ENCODE measurements at places on chromosomes 7 and 10. TPM values are rescaled to one million over a fixed set of nuclear protein-coding genes. Genes with fewer than 3 reads are reported as not detected.

GRCh38 chr7:13908667-13909397, 80.6 kb downstream of the ETV1 start:
- no peak for DNase-seq

DNA sequence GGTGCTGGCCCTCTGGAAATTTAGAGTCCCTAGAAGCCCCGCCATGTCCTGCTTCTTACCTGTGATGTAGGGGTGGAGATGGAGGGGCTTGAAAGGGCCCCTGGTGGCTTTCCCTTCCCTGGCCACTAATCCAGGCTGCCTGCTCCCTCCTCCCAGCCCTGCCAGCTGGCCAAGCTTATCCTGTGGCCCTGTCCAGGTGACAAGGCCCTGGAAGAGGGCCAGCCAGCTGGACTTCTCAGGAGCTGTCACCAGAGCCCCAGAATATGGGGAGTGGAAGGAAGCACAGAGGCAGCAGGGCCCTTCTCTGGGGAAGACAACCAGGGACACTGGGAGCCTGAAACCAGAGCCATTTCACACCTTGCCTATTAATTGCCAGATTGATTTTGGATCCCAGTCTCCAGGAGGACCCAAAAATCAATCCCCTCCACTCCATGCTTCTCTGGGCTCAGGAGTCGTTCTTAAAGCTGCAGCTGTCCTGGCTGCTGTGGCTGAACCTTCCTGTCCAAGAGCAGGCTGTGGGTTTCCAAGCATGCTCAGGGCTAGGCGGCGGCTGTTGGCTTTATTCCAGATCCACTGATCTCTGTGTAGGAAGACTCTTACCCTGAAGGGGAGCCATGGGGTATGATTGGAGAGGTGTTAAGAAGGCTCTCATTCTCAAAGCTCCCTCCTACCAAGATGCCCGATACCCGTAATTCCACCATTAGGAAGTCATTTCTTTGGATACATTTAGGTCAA, 52.6 kb upstream of the PCBD1 start:
- no peak for DNase-seq

DNA sequence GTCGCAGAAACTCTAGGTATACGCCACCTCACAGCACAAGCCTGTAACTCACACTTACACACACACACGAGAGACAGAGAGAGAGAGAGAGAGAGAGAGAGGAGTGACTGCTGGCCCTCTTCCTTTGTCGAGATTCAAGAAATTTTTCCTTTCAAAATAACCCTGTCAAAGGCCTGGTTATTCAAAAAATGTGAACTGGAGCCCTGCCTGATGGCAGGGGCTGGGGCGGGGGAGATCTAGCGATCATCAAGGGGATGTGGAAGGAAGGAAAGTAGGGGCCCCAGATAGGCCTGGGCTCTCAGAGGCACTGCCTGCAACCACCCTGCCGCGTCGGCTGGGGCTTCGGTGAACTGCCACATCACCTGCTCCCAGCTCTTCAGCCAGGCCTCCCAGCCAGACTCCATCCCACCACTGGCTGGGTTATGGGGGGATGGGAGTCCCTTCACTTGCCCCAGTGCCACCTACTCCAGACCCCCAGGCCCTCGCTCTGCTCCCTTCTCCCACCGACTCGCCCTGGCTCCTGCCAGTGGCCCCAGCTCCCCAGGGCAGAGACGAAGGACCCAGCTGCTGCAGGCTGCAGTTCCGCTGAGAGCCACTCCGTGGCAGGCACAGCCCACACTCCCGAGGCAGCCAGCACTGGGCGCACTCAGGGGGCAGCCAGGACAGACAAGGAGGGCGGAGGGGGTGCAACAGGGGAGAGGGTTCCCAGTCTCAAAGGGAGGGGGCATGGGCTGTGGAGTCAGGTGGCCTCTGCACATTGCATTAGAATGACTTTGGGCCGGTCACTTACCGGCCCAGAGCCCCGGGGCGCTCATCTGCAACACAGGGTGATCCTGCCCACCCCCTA, 15.3 kb downstream of the KCNH2 start:
- DNase-seq = no peak

DNA sequence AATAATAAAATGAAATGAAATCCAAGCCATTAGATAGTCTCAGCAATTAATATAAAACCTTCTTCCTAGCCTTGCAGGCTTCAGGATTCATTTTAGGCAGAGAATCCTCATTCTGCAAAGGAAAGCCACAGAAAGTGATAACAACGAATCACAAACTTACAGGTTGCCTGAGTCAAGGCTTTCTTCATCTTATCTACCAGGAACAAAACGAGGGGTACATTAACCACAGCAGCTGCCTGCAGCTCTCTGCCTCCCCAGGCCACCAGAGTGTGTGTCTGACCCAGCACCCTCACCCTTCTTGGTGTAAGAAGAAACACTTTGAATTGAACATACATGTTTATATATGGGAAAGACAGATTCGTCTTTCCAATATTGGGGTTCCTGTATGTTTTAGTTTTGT, 12.5 kb upstream of the TNS3 start:
- no peak for DNase-seq

DNA sequence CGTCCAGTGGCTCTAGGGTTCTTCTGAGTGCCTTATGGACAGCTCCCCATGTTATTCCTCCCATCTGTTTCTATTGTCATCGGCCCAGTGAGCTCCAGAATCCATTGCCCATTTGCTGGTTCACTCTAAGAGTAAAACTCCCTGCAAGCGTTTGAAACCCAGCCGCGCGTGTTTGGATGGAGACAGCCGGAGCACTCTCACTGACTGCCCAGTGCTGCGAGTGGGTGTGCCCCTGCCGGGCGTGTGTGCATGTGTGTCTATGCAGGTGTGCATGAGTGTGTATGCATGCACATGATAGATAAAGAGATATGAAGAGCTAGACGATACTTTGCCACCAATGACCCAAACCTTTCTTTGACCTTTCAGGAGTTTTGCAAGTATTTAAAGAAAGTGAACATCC, 347.2 kb upstream of the MKI67 start:
- no peak for DNase-seq

The EVX1 gene
- total RNA-seq = not detected

The ATP5MK gene
- 958 TPM for total RNA-seq

Measured in cardiac septum (tissue), 1 donor.